NCI-H1930 (cell line): ENCODE measurements at places on chromosomes 5 and 9.

GRCh38 chr5:37247036-37247435, 2.1 kb downstream of the CPLANE1 start:
- no peak for DNase-seq

- DNase-seq: no peak
These were observed 172.4 kb upstream of the PHYKPL start for GRCh38 chr5:178404987-178405386.

- no peak for DNase-seq
These were observed 20.5 kb downstream of the ADGRD2 start for GRCh38 chr9:124470726-124471125.

- DNase-seq: no peak
These were observed 39.4 kb downstream of the MRPL36 start for GRCh38 chr5:1760231-1760630.

- DNase-seq: no peak
These were observed 104.7 kb downstream of the GPR21 start for GRCh38 chr9:123138163-123138562.

- no peak for DNase-seq
These were observed 441.1 kb downstream of the SEMA5A start for GRCh38 chr5:9104571-9105339.

- DNase-seq: no peak
These were observed 74.7 kb upstream of the C5orf46 start for GRCh38 chr5:147981074-147981473.

DNA sequence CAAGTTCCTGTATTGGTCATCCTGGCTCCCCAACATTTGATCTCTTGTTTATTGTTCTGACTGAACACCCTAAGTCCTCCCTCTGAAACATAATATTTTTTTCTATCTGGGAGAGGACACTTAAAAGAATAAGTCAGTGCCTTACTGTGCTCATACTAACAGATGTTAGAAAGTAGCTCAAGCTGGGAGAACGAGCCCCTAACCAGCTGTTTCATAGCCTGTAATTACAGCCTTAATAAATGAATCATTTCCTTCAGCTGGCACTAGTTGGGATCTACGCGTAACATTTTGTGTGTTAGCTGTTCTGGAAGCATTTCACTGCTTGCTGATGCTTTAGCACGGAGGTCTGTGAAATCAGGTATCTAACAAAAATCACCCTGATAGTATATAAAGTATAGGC, 345.9 kb upstream of the RIOK2 start:
- DNase-seq: no peak

DNA sequence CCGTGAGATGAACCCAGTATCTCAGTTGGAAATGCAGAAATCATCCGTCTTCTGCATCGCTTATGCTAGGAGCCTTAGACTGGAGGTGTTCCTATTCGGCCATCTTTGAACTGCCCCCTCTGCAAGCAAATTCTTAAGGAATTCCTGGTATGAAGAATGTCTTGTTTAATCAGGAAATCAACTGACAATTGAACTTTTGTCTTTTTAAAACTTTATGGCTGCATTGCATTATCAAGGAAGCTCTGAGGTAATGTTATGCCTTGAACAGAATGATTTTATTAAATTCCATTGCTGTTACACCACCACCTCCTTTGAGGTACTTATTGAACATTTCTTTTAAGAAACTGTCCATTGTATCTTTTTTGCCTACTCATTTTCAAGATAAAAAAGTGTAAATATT, 1915.7 kb upstream of the CDH9 start:
- no peak for DNase-seq

DNA sequence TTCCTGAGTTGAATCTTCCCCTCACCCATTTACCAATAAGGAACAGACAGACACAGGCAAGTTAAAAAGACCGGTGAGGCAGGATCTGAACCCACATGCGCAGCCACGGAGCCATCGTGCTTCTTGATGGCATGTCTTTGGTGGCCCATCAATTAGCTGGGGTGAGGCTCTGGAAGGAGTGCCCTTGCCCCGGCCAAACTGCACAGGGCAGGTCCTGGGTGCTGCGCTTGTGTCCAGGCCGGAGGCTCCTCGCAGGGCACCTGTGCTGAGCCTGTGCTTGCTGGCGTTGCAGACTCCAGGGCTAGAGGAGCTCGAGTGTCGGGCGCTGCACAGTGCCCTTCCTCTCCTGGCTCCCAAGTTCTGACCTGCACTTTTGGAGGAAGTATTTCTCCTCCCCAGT, 66.4 kb downstream of the PSMB7 start:
- DNase-seq: no peak

GRCh38 chr9:106092083-106092482, 397.7 kb downstream of the TMEM38B start:
- DNase-seq: no peak

- no peak for DNase-seq
These were observed 183.2 kb upstream of the DAB2 start for GRCh38 chr5:39608024-39608423.

DNA sequence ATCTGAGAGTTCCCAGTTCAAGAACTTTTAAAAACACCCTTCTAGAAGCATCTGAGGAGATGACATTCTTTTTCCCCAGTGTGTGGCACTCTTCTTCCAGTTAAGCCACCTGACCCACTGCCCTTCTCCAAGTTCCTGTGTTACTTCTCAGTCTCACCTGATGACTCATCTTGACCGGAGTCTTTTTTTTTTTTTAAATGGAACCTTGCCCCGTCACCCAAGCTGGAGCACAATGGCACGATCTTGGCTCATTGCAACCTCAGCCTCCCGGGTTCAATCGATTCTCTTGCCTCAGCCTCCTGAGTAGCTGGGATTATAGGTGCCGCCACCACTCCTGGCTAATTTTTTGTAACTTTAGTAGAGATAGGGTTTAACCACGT, 224.1 kb upstream of the DAB2 start:
- no peak for DNase-seq

GRCh38 chr9:130426883-130427282, 17.9 kb upstream of the ASS1 start:
- DNase-seq: no peak

GRCh38 chr9:69593301-69593700, 78.9 kb downstream of the APBA1 start:
- no peak for DNase-seq

DNA sequence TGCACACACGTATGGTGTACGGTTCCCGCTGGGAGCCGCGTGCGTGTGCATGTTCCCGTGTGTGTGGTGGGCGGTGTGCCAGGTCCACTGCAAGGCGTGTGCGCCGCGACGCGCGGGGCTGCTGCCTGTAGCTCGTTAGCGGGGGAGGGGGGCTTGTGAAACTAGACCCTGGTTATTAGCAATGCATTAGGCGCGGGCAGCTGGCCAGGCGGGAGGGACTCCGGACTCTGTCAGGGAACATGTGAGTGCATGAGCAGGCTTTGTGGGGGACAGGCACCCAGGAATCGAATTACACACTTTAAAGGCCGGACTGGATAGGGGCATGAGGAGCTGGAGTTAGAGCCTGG, 32.2 kb upstream of the ENHO start:
- no peak for DNase-seq

DNA sequence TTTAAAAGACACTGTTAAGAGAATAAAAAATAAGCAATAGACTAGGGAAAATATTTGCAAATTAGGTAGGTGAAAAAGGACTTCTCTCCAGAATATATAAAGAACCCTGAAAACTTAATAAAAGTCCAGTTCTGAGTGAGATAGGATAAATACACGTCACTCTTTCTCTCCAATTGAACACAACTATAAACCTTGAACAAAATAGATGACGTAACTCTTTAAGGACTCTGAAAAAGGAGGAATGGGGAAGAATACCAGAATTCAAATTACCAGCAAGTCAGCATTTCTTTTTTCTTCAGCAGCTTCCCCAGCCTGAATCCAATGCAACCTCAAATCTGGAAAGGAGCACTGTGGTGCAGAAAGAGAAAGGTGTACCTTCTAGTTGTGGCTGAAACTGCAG, 6.8 kb upstream of the WDR41 start:
- DNase-seq: no peak

- no peak for DNase-seq
These were observed 48.1 kb downstream of the PAX5 start for GRCh38 chr9:36985769-36986467.

DNA sequence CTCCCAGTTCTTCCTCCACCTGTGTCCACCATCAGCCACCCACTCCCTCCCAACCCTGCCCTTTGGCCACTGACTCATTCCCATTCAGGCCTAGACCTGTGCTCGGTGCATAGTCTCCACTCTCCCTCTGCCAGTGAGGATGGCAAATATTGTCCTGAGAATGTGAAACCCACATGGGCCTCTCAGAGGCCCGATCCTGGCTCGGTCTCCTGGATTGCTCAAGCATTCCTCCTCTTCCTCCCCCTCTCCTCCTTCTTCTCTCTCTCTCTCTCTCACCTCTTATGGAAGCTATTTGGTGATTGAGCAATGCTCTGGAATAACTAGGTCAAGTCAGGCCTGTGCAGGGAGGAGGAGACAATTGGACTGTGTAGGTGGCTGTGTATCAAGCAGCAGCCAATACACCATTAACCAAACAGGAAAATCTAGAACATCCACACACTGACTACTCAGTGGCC, 99.9 kb downstream of the KLF4 start:
- no peak for DNase-seq

DNA sequence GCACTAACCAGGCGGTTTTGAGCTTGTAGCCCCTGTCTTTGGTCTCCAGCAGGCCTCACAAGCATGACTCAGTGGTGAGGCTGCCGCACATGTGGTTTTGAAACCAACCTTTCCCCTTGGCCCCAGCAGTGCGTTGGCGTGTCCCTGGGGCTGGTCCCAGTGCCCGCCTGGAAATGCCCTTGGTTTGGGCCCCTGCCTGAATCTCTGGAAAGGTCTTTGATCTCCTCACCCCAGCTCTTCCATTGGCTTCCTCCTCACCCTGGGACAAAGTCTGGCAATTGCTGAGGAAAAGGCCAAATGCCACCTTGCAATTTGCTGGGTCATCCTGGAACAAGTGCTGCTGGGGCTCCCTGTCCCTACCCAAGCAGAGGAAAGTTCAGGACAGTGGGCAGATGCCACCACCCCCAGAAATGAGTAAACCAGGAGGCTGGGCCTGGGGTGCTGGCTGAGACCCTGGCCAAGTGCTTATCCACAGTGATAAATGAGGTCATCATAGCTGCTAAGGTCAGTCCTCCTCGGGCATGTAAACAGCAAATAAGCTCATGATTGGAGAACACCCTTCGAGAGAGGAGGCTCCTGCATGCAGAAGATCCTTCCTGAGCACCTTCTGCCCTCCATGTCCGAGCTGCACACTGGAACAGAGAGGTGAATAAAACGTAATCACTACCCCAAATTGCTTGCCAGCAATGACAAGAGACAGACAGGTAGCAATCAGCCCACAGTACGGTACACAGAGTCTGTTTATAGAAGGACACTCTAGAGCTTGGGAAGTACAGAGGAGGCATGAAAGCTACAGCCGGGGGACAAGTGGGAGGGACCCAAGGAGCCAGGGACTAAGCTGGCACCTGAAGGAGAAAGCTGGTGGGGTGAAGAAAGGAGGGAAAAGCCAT, 98.9 kb upstream of the CPEB4 start:
- DNase-seq: no peak

DNA sequence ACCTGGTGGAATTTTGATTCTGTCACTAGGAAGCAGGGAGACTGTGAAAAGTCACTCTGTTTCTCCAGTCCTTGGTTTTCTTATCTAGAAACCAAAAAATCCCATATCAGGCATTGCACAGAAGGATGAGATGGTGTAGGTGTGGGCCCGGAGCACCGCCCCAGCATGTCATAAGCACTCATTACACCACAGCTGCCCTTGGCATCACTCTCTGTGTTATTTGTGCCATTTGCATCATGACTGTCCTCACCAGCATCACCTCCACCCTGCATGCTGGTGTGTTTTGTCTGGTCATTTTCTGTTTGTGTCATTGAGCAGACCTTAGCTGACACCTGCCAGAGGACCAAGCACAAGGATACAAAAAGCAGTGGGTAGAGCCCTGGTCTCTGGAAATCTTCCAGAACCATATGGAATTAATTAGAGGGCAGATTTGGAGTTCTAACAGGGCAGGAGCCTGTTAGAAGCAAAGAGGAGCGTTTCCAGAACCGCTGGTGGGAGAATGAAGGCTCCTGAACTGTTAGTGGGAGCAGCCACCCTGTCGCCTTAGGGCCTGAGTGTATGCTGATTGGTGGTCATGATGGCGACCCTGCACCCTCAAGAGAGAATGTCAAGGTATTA, 99.3 kb downstream of the AMBP start:
- no peak for DNase-seq
